ENCODE measurements at places on chromosomes 12 and 14.

GRCh38 chr14:44940211-44940610, 21.5 kb downstream of the KLHL28 start:
- DNase-seq, result no peak

GRCh38 chr12:55659486-55660385, 23.0 kb downstream of the OR10P1 start:
- peak; percentile 29 for DNase-seq

GRCh38 chr14:58833634-58834378, 196.0 kb downstream of the DACT1 start:
- no peak for DNase-seq

DNA sequence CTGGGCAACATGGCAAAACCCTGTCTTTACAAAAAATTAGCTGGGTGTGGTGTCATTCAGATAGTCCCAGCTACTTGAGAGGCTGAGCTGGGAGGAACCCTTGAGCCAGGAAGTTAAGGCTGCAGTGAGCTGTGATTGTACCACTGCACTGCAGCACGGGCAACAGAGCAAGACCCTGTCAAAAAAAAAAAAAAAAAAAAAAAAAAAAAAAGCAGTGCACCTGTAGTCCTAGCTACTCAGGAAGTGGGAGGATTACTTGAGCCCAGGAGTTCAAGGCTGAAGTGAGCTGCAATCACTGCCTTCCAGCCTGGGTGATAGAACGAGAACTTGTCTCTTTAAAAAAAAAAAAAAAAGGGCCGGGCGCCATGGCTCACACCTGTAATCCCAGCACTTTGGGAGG, 5.6 kb downstream of the REM2 start:
- DNase-seq, result peak; percentile 57
